Stimulated activated CD4-positive, alpha-beta T cell treated with anti-CD3 and anti-CD28 coated beads, Interleukin-1b, Interleukin-23, amount 100 ng/mL, for 48 hours (primary cell): ENCODE measurements at places on chromosomes 6 and 20.
A peak's percentile ranks its signal among the peaks of the same experiment; 100 is the strongest.

- no peak for DNase-seq
Observed at GRCh38 chr20:54208548-54209176, 775 bp downstream of the PFDN4 start.

- DNase-seq = no peak
Observed at GRCh38 chr20:31474758-31475427, at the start of the genes DEFB124 and REM1. Gene DEFB124, minus strand, starts transcription at chr20:31475127. Its CDS starts 2,114 bp downstream, at chr20:31473013. Gene REM1, plus strand, starts transcription at chr20:31475288. Its CDS starts 1,158 bp downstream, at chr20:31476446.

- no peak for DNase-seq
Observed at GRCh38 chr20:44445742-44446710, 29.6 kb upstream of the TTPAL start.

DNA sequence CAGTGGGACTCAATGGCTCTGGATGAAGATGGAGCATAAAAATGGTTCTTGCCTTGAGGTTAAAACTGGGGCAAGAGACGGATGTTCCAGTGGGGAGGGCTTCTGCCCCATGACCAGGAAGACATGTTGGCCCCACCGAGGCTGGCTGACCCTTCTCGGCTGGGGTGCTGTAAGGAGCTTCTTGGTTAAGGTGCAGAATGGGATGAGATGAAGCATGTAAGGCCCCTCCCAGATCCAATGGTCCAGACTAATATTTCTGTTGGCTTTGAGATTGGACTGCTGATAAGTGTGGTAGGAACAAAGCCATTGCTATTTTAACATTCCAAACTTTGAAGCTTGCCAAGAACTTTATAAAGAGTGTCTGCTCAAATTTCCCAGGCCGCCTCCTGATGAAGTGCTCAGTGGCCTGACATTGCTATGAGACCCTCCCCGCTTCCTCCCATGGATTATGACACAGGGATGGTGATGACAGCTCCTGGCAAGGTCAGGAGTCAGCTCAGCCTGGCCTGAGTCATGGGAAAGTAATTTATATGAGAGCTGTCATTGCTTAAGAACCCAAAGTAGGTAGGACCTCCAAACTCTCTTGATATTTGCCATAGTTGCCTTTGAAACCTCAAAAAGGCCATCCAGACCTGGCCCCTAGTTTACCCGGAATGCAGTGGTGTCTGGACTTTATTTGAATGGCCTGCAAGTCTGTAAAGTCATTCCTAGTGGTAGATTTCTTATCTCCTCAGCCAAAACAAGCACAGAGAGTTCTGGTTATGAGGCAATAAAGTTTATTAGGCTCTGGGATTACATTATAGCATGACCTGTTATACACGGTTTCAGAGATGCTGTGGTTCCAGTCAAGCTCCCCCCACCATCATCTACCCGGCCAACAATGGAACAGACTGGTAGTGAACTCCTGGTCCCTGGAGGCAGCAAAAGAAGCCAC, 55.2 kb downstream of the TGM2 start:
- no peak for DNase-seq

- DNase-seq = no peak
Observed at GRCh38 chr6:169800668-169801395, 49.4 kb downstream of the ERMARD start.

DNA sequence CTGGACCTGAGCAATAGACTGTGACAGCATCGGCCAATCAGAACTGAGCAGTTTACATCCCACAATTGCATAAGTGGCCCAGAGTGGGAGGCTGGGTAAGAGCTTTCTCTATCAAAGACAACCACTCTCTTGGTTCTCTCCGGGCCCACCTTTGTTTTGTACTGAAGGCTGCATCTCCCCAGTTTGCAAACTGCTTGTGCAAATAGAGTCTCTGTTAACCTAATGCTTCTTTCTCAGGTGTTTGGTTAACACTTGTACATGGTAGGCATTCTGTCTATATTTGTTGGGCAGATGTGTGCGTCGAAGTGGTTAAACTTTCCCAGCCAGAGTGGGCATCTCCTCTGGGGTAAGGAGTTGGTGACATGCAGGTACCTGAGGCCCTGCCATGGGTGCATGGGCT, 177.1 kb downstream of the CDH26 start:
- DNase-seq = no peak

- DNase-seq = no peak
Observed at GRCh38 chr6:50198245-50198644, 148.5 kb upstream of the DEFB112 start.

GRCh38 chr6:157272866-157273755, 50.2 kb downstream of the TMEM242 start:
- peak; percentile 31 for DNase-seq

DNA sequence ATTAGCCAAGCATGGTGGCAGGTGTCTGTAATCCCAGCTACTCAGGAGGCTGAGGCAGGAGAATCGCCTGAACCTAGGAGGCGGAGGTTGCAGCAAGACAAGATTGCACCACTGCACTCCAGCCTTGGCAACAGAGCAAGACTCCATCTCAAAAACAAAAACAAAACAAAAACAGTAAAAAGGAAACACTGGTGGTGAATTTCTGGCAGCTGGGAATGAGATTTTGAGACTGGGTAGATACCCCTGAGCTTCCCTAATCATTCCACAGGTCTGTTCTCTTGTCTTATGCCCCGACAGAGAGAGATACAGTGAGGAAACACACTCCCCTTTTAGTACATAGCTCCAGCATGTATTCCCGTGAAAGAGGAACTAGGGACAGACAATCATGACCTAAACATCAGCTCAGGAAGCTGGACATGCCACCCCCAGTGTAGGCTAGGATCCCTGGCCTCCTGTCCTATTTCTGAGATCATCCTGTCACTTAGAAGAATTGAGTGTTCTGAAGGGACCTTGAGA, 9.6 kb downstream of the MAN1A1 start:
- DNase-seq = no peak

DNA sequence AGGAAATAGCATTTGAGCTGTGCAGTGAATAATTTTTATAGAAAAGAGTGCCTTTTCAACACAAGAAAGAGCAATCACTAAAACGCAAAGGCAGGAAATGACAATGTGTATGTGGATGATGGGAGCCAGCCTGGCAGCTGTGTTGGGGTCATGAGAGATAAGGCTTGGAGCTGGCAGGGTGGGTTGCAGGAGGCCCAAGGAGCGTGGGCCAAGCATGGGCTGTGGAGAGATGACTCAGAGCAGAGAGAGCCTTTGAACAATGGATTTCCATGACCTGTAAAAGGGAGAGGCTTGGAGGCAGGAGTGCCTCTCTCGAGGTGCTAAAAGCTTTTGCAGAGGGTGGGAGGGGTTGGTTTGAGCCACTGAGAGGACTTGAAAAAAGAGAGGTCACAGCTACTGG, 6.6 kb upstream of the TBC1D7 start:
- DNase-seq = no peak

GRCh38 chr20:58647162-58647795, 3.8 kb upstream of the STX16 start:
- DNase-seq = no peak

DNA sequence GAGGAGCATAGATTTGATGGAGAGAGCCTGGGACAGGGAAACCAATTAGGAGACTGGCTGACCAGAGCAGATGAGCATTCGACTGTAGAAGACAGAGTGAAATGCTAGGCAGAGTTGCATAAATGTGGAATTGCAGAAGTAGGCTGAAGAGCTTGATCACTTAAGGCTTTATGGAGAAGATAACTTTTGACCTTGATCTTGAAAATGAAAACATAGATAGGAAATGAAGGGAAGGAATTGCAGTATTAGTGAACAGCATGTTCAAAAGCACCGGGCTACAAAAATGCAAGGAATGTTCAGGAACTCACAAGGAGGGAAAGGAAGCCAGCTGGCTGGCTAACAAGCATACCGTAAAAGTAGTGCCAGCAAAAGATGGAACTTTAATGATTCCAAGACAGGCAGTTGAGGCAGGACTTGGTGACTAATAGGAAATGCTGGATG, 20.5 kb upstream of the LTV1 start:
- no peak for DNase-seq

DNA sequence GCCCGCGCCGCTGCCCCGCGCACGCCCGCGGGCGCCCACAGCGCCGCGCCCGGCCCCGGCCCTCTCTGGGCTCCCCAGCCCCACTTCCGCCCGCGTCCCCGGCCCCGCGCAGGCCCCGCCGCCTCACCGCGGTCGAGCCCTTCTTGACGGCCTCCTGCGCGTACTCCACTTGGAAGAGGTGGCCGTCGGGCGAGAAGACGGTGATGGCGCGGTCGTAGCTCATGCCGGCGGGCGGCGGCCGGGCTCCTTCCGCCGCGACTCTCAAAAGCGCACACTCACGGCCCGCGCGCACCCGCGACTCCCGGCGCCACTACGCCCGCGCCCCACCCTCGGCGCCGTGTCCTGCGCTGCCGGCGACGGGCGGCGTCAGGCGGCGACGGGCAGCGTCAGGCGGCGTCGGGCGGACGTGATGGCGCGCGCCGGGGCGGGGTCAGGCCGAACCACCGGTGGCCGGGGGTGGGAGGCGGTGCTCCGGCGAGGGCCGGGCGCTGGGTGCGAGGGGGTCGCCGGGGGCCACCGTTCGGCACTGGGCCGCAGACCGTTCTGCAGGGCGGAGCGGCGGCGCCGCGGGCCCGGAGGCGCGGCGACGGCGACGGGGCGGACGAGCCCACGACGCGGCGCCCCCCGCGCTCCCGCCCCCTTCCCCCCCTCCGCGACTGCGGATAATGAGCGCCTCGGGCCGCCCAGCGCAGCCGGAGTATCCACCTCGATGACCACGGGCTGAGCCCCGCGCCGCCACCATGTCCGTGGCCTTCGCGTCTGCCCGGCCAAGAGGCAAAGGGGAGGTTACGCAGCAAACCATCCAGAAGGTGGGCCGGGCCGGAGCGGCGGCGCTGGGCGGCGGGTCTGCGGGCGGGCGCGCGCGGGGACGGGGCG, at the start of the genes PSMA7 and SS18L1:
PSMA7 (minus strand) TSS at position 314 of the 876 bp plus-strand sequence; CDS start at position 223, 91 bp downstream.
SS18L1 (plus strand) TSS at position 689 of the 876 bp plus-strand sequence; CDS start at position 741, 52 bp downstream.
- DNase-seq = peak; percentile 84

DNA sequence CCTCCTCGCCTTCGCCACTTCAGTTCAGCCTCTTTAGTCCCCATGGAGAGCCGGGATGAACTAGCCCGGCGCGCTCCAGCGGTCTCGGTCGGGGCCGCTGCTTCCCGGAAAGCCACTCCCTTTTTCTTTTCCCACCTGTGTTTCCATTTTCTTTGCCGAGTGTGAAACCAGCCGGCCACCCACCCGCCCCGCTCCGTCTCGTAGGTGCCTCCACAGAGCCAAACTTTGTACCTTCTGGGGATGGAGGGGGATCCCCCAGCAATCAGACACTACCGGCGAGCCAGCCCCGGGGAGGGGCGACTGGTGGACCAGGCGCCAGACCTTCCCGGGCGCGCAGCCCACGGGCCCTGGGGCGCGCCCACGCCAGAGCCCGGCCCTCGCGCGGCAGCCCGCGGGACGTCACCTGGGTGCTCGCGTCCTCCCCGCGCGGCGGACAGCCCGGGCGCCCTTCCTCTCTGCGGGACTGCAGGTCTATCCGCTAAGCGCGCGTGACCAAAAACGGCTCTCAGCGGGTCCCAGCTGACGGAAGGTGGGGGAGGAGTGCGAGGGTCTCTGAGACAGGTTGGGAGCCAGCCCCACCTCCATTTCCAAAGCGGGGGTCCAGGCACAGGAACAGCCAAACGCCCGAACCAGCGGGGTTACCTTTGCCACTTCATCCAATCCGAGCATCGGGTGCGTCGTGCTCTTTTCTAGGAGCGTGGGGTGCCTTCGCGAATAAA, at the start of gene MCHR2:
MCHR2 (minus strand) TSS at position 691 of the 719 bp plus-strand sequence. CDS start 38,076 bp downstream, outside the sequence.
- no peak for DNase-seq

GRCh38 chr20:2656471-2657117, 4.2 kb downstream of the NOP56 start:
- DNase-seq = no peak

- no peak for DNase-seq
Observed at GRCh38 chr20:24460712-24461111, 8.7 kb upstream of the SYNDIG1 start.

GRCh38 chr20:23224806-23225205, 125.8 kb upstream of the NXT1 start:
- no peak for DNase-seq

DNA sequence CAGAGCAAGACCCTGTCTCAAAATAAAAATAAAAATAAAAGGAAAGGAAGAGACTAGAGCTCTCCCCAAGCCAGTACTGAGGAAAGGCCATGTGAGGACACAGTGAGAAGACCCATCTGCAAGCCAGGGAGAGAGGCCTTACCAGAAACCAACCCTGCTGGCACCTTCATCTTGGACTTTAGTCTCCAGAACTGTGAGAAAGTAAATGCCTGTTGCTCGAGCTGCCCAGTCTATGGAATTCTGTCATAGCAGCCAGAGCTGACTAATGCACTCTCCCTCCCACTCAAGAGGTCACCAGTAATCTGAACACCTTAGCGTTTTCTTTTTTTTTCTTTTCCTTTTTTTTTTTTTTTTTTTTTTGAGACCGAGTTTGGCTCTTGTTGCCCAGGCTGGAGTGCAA, 7.3 kb upstream of the PRPH2 start:
- no peak for DNase-seq

DNA sequence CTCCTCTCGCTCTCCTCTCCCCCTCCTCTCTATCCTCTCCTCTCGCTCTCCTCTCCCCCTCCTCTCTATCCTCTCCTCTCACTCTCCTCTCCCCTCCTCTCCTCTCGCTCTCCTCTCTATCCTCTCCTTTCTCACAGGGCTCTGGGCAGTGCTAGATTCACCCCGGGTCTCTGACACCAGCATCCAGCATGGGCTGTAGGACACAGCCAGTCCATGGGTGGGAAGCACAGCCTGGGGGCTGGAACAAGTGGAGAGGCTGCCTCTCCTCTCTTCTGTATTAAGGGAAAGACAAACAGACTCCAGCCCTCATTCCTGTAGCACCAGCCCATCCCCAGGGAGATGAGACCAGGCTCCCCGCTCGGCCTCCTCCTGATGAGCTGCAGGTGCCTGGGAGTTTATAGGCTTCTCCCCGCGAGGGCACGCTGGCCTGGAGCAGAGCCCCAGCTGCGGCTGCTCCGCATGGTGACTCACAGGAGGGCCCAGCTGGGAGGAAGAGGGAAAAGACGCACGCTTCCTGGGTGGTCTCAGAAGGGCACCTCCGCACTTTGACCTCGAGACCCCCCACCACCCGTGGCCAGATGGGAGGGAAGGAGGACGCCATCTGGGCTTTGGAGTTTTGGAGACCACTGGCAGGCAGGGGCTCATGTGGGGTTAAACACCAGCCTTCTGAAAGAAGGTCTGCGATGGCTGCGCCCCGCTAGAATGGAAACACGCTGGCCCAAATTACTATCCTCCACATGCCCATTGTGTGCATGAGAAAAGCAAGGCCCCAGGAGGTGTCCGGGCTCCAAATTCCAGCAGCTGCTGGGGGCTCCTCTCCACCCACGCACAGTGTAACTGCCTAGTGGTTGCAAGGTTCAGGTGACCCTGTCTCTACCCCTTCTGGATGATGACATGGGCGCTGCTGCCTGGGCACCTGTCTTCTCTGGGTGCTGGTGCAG, 68.0 kb downstream of the BMP7 start:
- no peak for DNase-seq

DNA sequence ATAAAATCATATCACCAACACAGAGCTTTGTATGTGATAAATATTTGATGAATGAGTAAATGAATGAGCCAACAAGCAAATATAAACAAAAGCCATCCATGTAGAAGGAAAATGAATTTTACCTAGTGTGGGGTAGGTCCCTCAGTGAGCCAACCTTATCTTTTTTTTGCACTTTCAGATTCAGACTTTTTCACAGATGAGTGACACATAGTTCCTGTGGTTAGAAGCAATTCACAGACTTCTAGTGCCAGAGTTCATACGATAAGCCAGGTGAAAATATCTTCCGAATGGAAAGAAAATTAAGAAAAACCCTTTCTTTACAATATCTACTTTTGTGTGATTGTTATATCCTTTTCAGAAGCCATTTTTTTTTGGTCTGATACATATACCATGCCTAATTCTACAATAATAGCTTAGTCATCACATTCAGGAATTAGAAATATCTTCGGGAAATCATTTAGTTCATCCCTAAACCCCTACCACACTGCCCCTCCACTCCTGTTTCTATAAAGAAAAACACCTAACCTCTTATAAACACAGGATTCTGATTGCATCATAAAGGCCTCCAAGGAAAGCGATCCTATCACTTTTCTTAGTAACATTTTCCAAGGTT, 82.7 kb upstream of the CNR1 start:
- DNase-seq = no peak
